ENCODE measurements at places on chromosomes 2 and 18. TPM values are rescaled to one million over a fixed set of nuclear protein-coding genes. Genes with fewer than 3 reads are reported as not detected.

- no peak for DNase-seq
These were observed 368.1 kb downstream of the ZEB2 start for GRCh38 chr2:144151851-144152250.

DNA sequence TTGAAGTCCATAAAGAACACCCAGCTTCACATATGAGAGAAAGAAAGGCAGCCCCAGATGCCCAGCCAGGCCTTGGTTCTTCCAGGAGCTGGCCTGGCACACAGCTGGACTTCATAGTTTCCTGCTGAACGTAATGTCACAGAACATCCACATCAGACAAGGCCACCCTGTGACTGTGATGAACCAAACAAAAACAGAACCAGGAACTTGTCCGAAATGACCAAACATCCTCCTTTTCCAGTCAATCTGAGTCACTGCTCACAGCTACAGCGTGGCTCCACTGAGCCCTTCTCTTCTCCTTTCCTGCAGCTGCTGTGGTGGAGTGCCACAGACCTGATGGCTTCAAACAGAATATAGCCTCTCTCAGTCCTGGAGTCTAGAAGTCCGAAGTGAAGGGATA lies 45.4 kb upstream of the PAPOLG start:
- DNase-seq = no peak

- no peak for DNase-seq
These were observed 20.1 kb downstream of the GPR55 start for GRCh38 chr2:230904856-230905447.

DNA sequence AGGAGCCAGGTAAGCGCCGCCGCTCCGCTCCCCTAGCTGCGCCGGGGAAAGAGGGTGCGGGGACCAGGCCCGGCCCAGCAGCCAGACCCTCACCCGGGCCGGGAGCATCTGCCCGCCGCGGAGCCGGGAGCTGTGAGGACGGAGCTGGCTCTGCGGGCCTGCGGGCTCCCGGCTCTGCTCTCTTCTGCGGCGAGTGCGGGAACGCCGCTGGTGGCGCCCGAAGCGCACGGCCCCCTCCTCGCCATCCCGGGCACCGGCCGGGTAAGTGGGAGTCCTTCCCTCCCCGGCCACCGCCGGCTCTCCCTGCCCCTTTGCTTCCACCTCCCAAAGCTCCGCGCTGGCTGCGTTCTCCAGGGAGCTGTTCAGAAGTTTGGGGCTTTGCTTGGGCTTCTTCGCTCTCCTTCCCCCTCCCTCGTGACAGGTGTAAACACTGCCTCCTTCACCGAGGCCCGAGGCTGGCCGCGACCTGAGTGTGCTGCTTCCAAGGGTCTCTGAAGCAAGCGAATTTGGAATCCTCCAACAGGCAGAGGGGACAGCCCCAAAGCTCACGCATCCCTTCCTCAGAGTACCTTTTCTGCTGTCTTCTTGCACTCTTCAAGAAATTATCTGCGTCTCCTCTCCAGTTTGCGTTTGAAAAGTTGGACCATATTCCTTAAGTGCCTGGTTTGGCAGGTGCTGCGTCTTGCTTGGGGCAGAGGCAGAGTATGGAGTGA lies 632 bp downstream of the AFTPH start:
- DNase-seq = peak; percentile 81

DNA sequence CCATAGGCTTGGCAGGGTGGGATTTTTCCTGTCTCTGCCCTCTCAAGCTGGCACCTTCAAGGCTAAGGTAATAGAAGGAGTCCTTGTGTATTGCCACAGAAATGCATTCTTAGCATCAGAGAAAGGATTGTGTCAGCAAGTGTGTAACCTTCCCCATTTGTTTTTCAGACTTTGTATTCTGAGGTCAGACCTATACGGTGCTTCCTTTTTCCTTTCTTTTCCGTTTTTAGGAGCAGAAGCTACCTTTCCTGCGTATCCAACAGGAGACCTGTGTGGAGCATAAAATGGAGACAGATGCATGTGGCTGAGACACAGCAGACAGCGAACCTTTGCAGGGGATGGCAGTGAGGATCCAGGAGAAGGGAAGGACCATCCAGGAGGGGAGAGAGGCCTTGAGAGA lies 46.6 kb downstream of the ARL5A start:
- DNase-seq = peak; percentile 34

DNA sequence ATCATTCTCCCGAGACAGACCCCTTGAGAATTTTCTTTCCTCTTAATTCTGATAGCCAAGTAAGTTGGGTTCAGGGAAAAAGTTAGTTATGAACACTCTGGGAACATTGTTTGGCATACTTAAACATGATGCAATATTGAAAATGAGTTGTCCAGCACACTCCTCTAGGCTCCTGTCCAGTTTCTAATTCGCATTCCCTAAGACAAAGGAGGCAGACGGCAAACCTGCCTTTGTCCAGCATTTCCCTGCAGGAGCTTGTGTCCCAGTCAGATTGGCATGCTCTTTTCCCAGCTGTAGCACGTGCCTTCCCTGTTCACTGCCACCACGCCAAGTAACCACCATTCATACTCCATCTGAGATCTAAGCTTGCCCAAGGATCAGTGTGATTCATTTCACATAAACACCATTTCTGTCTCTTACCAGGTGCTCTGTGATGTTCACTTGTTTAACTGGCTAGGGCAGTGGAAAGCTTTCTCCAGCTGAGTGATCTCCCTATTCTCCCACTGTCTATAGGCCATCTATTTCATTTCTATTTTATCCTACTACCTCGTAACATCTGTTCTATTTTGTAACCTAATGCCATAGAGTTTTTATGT lies 150.0 kb upstream of the EPB41L3 start:
- DNase-seq = no peak

- DNase-seq = no peak
These were observed 117.8 kb upstream of the SPRED2 start for GRCh38 chr2:65550246-65550645.

GRCh38 chr2:214203214-214203613 lies 207.6 kb upstream of the VWC2L start:
- DNase-seq = no peak

Gene TXNDC2
- not detected for total RNA-seq

Gene FHOD3
- total RNA-seq = not detected

Gene POLR1A
- total RNA-seq = 73.5 TPM

Gene IL1RN
- total RNA-seq = 3.0 TPM

Gene KATNAL2
- not detected for total RNA-seq

All from activated CD4-positive, alpha-beta T cell treated with anti-CD3 and anti-CD28 coated beads, Interleukin-2, amount 10 ng/mL, durations not matched to agents 24 days and 14 days (primary cell).